Putamen (tissue), 1 donor: ENCODE measurements at places on chromosomes 7 and 10.
A peak's percentile ranks its signal among the peaks of the same experiment; 100 is the strongest.

GRCh38 chr10:105207476-105207995 lies 566.4 kb downstream of the SORCS3 start:
- no peak for DNase-seq

- peak; percentile 74 for DNase-seq
Observed at GRCh38 chr10:89224739-89225443, 17.8 kb upstream of the CH25H start.

DNA sequence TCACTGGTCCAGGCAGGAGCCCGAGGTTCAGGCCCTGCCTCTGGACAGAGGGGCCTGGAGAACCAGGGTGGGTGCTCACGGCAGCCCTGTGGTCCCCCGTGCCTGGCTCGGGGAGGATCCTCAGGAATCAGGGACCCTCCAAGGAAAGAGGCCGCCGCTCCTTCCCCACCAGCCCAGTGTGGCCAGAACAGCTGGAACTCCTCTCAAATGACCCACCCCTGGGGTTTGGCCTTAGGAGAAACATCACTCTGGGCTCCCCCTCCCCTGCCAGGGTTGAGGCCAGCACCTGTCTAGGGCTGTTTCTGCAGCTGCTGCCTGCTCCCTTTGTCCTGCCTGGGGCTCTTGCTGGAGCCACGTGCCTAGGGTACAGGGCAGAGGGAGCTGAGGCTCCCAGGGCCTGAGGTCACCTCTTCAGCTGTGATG lies 161.0 kb downstream of the RNF216 start:
- DNase-seq, result no peak

DNA sequence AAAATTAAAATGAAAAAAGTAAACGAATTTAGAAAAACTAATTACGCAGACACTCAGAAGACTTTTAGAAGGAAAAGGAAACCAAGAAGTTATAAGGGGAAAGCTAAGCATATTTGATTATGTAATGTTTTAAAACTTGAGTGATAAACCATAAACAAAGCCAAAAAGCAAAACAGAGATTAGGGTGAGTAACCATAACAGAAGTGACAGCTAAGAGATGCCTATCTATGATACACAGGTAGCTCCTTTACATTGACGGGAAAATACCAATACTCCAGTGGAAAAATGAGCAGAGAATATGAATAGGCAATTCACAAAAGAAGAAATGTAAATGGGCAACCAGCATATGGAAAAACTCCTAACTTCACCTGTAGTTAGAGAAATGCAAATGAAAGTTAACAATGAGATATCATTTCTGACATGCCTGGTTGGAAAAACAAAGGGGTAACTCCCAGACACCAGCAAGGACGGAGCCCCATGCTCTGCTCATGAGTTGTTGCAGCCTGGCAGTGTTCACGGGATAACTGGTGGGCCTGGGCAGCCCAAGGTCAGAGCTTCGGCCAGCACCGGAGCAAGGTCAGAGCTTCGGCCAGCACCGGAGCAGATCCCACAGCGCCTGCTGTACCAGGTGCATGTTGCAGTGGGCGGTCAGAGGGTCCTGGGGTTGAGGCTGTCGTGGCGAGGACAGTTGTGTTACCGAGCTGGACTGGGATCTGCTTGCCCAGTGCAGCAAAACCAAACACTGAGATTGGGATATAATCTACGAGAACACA lies 58.9 kb downstream of the ALOX5 start:
- no peak for DNase-seq

DNA sequence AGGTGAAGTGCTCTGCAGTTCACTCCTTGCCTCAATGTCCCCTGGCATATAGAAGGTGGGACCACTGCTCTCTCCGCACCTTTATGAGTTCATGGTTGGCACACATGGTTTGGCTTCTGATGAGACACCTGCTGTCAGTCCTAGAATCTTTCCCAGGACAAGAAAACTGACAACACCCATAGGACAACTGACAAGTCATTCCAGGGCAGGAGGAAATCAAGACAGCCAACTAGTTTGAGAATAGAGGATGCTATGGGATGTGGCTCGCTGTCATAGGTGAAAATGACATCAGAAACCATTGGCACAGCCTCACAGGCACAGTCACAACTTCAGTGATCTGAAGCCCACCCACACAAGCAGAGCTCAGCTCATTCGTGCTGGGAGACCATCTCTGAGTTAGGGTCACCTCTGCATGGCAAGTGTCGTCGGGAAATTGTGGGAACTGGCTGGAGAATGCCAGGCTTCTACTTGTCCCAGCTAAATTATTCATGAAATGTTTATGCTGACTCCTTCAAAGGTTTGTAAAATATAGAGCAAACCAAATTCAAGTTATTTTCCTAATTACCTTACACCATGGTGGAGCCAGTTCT lies 762.4 kb downstream of the GRID1 start:
- no peak for DNase-seq

GRCh38 chr7:82423446-82423845 lies 20.1 kb downstream of the CACNA2D1 start:
- no peak for DNase-seq

DNA sequence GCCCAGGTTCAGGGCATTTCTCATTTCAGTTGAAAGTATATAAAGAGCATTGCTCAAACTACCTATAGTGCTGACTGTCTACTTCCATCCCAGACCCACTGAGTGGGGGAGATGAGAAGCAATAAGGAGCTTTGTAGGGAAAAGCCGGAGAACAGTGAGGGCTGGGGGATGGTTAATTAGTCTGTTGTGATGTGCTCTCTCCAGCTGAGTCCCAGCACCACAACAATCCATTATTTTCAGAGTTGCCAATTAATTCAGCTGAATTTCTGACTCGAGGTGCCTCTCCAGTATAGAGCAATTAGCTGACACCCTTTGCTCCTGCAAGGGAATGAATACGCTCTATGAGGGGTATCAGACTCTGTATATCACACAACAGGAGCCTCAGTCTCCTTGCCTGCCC lies 1118.6 kb downstream of the SORCS3 start:
- DNase-seq, result no peak

GRCh38 chr7:58086871-58087535 lies 637.0 kb downstream of the ZNF716 start:
- no peak for DNase-seq

DNA sequence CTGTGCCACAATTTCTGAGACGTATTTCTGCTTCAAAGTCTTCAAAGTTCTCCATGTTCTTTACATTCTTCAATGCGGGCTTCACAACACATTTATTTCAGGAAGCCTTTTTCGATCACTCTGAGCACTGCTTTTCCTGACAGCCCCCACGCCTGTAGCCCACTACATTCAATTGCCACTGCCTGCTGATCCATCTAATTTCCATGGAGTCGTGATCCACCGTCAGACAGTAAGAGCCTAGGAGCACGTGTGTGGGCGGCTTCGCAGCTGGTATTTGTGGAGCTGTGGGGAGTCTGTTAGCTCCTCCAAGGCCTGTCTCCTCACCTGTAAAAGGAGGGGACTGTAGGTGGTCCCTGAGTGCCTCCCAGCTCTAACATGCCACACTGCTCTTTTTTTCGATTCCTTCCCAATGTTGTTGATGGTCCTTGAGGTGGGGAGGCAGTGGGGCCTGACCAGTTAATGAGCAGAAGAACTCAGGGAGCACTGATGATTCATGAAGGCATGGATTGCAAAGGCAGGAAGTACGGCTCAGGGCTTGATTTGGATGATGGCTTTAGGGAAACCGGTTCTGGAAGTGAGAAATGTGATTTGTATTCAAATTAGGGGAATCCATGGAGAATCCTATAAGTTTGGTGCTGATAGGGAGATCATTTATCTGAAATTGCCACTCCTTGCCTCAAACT lies 401.1 kb upstream of the PODXL start:
- DNase-seq, result peak; percentile 68

DNA sequence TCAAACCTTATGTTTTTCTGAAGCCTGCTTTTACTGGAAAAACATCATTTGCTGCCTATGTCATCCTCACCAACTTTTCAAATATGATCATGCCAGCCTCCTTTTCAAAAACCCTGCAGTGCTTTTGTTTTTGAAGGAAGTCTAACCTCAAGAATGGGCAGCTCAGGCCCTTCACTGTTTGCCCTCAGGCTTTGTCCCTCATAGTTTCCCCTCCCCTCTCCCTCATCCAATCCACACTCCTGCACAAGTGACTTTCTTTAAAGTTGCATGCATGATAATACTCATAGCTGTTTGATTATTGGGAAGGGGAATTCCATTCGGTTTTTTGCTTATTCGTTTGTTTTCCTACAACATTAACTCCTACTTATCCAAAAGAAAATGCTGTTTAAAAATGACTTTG lies 219.4 kb downstream of the SEMA3E start:
- DNase-seq, result no peak

GRCh38 chr10:117684672-117685211 lies 142.2 kb downstream of the EMX2 start:
- no peak for DNase-seq

DNA sequence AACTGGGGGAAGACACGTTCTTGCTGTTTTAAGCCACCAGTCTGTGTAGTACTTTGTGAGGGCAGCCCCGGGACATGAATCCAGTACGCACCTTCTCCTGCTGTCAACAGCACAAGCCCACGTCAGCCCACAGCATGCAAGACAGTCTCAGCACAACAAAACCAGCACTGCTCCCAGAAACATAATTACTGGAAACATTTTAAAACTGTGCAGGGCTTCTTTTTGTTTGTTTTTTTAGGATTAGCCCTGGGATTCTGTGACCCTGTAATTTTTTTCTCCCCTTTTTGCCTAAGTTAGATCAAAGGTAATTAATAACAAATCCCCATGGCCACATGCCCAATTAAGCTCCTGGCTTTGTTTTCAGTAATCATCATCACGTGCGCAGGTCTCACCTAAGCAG lies 87.5 kb downstream of the VOPP1 start:
- DNase-seq, result no peak

- DNase-seq, result peak; percentile 42
Observed at GRCh38 chr7:1290026-1290678, 57.5 kb downstream of the UNCX start.

- DNase-seq, result peak; percentile 49
Observed at GRCh38 chr10:98309366-98310355, 41.7 kb upstream of the LOXL4 start.

DNA sequence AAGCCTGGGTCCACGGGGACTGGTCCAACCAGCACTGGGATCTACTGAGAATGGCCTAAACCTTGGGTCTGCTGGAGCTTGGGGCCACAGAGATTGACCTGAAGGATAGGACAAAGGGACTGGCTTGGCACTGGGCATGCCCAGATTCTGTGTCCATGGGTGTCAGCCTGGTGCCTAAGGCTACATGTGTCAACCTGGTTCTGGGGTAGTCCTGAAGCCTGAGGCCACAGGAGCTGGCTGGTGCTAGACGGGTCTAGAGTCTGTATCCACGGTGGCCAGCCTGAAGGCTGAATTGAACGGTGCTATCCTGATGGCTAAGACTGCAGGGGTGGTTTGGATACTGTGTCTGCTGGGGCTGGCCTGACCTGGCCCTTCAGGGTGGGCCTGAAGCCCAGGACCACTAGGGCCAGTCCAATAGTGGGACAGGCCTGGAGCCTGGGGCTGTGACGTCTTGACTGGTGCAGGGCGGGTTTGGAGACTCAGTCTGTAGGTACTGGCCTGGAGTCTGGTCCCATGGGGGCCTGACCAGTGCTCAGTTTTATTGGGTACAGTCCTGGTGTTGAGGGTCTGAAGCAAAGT lies 152.4 kb upstream of the HPS1 start:
- no peak for DNase-seq

GRCh38 chr7:23938937-23939552 lies 229.0 kb downstream of the STK31 start:
- DNase-seq, result no peak

GRCh38 chr10:87538092-87539015 lies 33.7 kb downstream of the MINPP1 start:
- DNase-seq, result no peak

DNA sequence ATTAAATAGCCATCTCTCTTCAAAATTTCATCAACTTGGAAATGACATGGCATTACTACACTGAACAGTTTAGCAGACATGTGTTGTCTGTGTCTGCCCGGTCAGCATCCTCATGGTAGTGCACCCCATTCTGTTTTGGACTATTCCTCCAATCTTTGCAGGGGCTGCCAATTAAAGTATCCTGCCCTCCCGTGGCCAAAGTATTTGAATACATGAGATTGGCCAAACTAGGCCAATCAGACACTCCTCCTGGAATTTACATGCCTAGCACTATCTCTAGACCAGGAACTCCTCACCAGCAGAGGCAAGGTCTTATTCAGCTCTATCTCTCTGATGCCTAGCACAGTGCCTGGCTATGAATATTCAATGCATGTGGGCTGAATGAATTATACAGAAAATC lies 4.4 kb downstream of the SHTN1 start:
- DNase-seq, result no peak
